ENCODE measurements at places on chromosomes 16 and 17.

GRCh38 chr17:14784997-14785696 lies 480.0 kb downstream of the PMP22 start:
- peak; percentile 33 for DNase-seq

GRCh38 chr17:32648450-32648849 lies 161.7 kb downstream of the CDK5R1 start:
- no peak for DNase-seq

DNA sequence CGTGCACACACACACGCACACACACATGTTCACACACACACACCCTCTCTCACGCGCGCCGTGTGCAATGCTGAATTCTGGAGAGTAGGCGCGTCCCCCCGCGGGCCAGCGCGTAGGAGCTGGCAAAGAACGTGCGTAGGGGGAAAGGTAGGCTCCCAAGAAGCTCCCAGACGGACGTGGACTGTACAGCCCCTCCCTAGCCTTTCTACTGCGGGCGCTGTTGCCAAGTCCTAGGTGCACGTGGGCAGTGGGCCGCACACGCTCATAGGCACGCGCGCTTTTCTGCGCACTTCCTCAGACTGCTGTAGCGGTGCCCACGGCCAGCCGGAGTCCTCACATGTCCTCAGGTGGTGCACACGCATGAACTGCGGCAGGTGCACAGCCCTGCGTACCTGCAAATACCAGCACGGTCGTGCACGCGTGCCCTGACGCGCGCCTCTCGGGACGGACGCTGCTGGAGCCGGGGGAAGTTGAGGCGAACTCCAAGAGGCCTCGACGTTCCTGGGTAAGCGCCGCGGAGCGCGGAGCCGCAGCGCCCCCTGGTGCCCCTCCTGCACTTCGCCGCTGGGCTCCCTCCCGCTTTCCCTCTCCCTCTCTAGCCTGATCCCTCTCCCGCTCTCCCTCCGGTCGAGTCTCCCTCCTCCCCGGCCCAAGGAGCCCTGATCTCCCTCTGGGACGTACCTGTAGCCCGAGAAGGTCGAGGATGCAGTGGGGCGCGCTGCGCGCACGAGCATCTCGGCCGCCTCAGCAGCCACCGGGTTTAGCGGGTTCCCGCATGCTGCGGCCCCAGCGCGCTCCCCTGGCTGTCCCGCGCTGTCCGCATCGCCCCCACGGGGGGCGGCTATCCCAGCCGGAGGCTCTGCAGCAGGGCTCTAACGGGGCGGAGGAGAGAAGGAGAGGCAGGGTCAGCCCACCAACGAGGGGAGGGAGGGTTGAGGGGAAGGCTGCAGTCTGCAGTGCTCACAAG lies 749 bp downstream of the GRIN2A start:
- peak; percentile 16 for DNase-seq

GRCh38 chr16:23771027-23771426 lies 16.2 kb downstream of the CHP2 start:
- DNase-seq = no peak

DNA sequence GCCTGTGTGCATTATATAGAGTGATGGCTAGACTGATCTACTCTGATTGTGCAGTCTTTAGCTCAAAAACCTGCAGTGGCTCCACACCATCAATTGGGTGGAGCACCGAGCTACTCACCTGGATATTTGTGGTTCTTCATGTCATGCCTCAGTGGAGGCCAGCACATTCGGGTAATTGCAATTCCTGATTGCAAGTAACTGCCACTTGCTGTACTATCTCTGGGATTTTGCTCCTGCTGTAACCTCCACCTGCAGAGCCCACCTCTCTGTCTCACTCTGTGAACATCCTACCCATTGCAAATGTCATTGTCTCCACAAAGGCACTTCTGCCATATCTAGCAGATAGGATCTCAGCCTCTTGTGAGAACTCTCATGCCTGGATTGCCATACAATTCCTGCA lies 1.7 kb upstream of the CCL1 start:
- no peak for DNase-seq

DNA sequence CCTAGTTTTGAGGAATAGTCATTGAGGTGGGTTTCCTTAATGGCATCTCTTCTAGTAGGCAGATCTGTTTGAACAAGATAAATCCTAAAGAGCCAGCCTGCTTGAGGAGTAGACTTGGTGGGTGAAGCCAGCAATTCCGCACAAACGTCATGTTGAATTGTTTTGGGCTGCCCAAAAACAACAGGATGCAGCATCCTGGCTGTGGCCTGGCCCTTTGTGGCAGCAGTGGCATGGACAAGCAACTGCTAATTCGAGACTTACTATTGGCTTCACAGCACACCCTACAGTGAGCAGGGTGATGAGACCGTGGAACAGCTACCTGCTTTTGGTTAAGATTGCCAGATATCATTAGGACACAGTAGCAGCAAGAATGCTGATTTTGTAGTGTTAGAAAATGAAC lies 9.3 kb upstream of the VPS4A start:
- no peak for DNase-seq

DNA sequence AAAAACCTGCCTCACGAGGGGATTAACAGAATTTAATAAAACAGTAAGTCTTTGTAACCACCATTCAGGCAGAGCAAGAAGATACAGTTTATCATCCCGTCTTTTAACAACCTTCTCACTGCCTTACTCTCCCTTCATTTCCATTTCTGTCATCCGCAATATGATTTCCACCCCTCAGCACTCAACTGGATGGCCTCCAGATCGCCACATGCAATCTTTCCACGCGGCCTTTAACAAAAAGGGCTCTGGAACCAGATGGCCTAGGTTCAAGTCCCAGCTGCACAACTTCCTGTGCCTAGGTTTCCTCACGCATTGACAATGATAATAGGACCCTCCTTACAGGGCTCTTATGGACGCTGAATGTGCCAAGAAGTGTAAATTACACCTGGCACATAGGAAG lies 103.6 kb downstream of the GAS7 start:
- no peak for DNase-seq

- no peak for DNase-seq
Observed at GRCh38 chr17:9875441-9875840, 29.6 kb downstream of the RCVRN start.

DNA sequence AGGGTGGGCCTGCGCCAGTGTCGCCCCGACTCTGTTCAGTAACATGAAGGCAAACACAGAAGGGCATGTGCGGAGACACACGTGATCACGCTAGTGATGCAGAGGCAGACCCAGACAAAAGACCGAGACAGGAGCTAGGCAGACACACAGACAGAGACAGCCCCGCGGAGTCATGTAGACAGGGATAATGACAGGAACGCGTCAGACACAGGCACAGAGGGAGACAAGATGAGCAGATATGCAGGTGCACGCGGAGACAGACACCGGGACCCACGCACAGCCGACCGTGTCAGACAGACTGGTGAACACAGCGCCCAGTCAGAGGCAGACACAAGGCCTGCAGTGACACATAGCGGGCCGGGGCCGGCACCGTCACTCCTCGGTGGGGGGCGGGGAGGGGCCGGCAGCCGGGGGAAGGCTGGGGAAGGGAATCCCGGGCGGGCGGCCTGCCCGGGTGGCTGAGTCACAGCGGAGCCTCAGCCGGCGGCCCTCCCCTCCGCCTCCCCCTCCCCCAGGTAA lies 7.4 kb downstream of the KDM6B start:
- peak; percentile 93 for DNase-seq

- DNase-seq = no peak
Observed at GRCh38 chr16:48956620-48957019, 325.0 kb downstream of the CBLN1 start.

Measured in CD4-positive, alpha-beta T cell treated with Interleukin-10 for 1 hour (primary cell).